Iris pigment epithelial cell (primary cell): ENCODE measurements at places on chromosomes 2 and 18.

GRCh38 chr18:57901825-57902589 lies 98.9 kb upstream of the ATP8B1 start:
- DNase-seq, result peak; percentile 76

- no peak for DNase-seq
These were observed 72.4 kb downstream of the ODC1 start for GRCh38 chr2:10375570-10376281.

DNA sequence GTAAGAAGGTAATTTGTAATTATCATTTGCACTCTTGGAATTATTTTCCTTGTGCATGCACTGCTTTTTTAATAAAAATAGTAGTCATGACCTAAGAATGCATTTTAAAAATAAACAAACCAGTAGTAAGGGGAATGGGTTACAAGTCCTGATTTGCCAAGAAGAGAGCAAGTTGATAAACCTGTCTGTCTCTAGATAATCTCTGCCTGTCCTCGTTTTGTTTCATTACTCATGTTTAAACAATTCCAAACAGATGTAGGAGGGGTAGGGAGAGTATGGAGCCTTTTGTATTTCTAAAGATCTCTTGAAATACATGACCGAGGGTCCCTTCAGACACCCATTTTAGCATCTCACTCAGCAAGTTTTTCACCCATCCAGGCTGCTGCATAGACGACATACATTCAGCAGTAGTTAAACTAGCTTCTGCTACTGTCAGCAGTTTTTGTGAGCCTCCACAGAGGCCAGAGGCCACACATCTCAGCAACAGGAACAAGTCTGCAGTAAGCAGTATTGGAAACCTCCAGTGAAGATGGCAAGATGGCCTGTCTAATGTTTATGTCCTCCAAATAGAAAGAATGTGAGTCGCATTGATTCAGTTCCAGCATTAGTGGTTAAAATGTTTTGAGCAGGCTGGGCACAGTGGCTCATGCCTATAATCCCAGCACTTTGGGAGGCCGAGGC lies 2.3 kb upstream of the EXOC6B start:
- peak; percentile 90 for DNase-seq

DNA sequence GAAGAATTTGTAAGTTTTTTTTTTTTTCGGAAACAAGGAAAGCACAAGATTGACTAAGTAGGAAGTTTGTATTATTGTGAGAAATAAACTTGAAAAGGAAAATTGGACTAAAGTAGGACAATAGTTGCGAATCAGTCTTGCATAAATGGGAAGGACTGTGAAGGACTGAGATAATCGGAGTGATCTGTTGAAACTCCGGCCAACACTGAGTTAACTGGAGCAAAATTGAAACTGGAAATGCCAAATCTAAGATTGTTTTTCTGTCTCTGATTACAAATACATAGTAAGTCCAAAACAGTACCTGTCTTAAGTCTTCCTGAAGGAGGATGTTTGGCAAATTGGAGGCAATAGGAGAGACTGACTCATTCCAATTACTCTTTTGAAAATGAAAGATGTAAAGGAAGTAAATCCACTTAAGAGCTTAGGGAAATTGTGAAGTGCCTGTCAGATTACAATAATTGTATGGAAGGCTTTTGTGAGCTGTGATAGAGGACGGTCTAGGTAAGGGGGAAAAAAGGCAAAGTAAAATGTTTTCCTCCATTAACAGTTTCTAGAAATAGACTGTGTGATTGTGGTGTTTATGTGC lies 204.9 kb upstream of the CYRIA start:
- no peak for DNase-seq

DNA sequence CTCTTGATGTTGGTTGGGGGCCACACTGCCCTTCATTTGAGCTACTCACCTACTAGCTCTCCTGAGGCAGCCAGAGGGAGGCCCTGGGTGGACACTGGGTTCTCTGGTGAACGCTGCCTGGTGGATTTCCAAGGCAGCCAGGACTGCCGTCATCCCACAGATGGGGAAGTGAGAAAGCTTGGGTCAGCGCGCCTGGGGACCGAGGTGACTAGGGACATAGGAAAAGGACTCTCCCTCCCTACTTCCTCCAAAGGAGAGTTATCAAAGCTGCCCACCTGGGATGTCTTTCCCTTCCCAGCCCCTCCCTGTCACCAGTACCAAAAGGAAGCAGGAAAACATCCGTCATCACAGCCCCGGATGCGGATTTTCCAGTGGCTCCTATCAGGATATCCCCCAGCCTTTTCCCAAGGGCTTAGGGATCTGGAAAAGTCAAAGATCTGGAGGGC lies 3.8 kb upstream of the SEMA4C start:
- no peak for DNase-seq
